ENCODE measurements at places on chromosomes 5 and 9.

DNA sequence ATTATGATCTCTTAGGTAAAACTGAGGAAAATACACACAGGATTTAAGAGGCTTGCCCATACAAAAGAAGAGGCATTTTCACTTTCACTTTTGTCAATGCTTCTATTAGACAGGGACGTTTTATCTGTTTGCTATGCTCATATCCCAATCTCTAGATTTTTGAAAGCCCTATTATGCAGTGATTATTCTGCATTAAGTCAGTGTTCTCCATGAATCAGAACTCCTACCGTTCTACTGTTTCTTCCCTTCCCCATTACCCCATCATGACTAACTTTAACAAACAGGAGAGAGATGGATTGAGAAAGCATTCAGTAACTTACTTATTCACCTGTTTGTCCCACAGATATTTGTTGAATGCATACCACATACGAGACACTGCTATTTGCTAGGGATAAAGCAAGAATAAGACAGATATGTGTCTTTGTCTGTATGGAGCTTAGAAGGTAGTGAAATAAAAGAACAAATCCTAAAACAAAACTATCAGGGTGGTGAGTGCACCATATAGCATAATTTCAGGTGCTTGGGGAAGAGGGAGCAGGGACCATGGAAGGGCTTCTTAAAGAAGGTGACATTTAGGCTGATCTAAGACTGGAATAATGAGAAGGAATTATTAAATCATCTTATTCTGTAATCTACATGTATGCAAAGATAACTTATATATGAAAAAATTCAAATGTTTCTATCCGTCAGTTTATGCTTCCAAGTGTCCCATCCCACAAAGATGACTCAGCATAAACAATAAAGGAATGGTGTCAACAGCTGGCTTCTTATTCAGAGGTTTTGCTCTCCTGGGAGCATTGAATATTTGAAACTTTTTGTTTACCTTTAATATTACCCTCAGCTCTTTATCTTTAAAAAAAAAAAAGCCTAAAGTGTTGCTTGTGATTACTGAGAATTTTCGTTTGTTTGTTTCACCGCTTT, 328.1 kb downstream of the HINT1 start:
- no peak for DNase-seq

DNA sequence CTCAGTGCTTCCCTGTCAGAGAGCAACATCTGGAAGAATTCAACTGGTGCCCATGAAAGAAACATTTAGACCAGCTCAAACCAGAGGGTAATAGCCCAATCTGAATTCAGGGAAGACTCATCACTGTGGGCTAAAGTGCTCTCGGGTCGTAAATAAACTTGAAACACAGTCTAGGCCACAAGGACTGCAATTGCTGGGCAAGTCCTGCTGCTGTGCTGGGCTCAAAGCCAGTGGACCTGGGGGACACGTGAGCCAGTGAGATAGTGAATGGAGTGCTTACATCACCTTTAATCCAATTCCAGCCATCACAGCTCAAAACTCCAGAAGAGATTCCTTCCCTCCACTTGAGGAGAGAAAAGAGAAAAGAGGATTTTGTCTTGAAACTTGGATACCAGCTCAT, 78.1 kb upstream of the DAP start:
- no peak for DNase-seq

- peak; percentile 44 for DNase-seq
These were observed 1062.6 kb downstream of the NR2F1-AS1 start for GRCh38 chr5:92518318-92518904.

DNA sequence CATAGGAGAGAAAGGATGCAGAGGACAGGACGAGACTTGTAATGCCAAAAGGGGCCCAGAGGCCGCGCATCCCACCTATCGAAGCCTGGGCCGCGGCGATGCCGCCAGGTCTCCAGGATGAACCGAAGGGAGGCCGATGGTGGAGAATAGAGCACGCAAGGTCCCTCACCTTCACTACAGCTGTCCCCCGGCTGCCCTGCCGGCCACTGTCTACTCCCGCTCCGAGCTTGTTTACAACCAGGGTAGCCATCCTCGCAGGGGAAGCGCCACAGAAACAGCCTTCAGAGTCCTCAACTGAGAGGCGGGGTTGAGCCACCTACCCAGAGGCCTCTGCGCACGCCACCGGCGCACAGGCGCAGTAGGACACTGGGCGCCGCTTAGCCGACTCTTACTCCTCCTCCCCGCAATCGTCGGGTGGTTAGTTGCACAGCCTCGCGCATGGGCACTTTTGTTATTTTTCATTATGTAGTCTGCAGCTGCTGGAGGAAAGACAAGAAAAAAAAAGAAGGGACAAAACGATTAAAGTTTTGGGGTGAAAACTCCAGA, at the start of gene TRIM23:
Gene TRIM23 (minus strand): TSS at position 309 of the 546 bp plus-strand sequence. CDS start 59 bp downstream, at position 250.
- DNase-seq, result peak; percentile 66

DNA sequence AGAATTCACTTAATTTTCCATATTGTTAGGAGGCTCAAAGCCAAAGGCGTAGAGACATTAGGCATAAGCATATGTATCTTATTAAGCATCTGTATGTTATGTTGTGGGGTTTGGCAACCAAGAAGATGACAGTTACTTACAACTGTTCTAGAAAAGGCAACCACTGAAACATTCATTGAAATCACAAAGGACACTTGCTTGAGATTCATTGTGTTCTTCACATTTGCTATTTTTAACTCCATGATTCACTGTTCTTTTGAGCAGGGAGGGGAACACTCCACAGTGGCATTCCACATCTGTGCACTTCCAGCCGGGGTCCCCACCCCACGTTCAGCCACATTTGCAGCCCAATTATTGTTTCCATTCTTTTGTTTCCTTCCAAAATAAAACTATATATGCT, 107.1 kb downstream of the PALM2AKAP2 start:
- peak; percentile 50 for DNase-seq
